ENCODE measurements at places on chromosomes 7 and 10.
A peak's percentile ranks its signal among the peaks of the same experiment; 100 is the strongest.

DNA sequence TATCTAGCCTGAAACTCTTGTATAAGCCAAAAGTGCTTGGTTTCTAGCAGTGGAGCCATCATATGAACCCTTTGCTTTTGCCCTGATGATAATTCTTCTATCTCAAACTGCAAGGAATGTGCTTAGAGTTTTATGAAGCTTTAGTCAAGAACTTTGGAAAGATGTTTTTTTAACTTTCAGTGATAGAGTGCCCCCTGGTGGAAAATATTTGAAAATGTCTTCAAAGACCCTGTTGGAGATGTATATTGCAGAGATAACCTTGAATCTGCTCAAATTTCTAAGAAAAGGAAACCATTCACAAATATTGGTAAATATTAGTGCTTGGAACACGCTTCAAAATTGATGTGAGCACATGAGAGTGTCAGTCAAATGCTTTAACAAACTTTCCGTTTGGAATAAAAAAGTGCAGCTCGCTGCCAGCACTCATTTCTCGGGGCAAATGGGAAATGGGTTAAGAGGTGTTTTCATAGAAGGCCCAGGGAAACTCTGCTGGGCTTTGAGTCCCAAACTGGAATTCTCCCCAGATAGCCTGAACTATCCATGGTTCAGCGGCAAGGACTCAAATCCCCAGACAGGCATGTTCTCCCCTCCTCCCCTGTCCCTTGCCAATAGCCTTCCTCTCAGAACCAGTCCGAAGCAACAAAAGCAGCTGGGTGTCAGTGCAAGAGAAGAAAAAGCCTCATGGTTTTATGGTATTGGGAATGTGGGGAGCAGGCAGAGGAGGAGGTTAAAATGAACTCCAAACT, 129.3 kb downstream of the MYOF start:
- DNase-seq: no peak

DNA sequence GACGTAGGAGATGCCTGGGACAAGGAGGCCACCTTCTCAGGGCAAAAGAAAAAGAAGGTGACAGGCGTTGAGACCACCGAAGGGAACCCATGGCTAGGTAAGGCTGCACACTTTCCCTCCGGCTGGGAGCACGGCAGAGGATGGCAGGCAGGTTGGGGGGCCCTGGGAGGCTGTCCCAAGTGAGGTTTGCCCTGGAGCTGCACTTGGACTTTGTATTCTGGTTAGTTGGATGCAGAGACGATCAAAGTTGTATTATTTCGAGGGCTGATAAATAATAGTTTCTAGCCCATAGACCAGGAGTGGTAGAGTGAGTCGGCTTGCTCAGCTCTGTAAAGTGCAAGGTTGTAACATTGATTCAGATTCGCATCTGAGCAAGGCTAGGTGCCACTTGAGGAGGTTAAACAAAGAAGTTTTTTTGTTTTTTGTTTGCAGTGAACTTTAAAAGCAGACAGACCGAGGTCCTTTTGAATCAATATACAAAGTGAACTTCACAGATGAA, 608 bp downstream of the ENTPD7 start:
- DNase-seq: no peak

DNA sequence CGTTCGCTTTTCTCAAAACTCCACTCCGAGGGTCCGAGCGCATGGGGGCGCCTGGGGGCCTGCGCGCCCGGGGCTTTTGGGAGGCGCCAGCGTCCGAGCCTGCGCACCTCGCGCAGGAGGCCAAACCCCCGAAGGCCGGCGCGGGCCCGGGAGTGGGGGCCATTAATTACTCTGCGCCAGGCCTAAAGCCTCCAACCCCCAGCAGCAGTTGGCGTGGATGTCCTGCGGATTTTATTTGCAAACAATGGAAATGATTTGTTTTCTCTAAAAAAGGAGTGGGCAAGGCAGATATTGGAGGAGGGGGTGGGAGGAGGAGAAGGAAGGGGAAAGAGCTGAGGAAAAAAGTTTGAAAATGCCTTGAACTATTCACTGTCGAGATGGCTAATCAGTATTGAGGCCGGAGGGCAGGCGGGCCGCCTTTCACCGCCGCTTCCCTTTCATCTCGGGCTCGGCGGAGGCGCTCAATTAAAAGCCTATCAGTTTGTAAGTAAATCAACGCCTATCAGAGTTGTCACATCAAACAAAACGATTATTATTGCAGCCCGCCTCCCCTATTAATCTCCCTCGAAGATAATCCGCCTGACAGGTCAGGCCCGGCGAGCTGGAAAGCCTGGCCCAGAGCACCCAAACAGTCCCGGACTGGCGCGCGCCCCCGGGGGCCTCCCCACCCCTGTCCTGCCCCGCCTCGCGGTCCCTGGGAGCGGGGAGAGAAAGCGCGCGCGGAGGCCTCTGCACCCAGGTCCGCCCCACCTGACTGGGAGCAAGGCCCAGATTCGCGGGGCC, 3.4 kb upstream of the ZNF503 start:
- DNase-seq: no peak

DNA sequence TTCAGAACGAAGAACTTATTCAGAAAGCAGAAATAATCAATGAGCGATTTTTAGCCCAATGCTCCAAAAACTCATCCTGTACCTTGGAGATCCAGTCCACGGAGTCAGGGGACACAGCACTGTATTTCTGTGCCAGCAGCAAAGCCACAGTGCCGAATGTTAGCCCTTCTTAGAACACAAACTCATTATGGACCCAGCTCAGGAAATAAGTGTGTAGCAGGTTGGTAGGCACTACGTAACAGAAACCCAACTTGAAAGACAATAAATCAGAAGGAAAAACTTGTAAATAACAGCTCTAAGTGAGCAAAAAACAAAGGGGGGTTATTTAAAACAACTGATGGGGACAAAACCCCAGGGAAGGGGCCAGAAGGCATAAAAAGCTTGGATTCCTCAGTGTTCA, 112.0 kb upstream of the PRSS1 start:
- DNase-seq: no peak

DNA sequence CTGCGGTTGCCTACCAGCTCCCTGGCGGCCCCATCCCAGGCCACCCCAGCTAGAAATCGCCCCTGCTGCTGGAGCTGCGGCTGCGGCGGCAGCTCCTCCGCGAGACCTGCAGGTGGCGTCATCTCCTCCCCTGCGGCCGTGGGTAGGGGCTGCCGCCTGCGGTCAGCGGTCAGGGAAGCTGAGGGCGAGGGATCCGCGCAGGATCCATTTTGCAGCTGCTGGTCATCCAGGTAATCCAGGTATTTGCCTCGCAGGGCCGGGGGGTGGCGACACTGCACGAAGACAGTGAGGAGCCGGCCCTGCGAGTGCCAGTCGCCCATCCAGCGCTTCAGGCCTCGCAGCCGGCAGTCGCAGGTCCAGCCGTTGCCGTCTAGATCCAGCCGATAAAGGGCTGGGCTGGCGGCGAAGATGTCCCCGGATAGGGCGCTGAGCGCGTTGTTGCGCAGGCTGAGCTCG, 1.5 kb downstream of the TRIL start:
- DNase-seq: peak; percentile 13

- DNase-seq: no peak
Measured at GRCh38 chr7:35727571-35727970, 32.6 kb upstream of the HERPUD2 start.

DNA sequence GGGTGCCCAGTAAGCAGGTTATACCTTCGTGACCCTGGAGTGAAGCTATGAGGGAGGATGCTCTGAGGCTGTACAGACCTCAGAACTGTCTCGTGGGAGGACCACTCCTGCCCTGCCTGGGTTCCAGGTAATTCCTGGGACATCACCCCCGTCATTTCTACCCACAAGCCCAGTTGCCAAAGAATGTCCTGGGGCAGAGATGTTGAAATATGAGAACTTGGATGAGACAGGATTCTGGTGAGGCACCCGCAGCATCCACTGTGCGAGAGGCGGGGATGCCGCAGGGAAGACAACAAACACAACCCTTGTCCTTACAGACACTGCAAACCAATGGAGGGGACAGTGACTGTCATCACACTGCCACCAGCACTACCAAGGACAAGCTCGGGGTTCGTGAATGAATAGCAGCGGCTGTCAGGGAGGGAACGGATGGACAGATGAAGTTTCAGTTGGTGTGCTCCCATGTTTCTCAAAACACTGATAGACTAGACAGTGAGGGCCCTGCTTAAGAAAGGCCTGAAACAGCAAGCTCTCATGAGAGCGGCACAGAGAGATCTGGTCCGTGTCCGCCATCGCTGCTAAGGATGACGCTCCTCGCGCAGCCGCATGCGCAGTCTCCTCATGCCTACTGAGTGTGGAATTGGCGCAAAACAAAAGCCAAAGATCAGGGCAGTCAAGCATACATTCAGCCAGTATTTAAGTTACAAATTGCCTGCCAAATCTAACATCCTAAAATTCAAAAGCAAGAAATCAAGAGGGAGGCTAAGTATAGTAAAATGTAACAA, 82.0 kb upstream of the RHEB start:
- DNase-seq: no peak

- DNase-seq: no peak
Measured at GRCh38 chr10:98309366-98310355, 41.7 kb upstream of the LOXL4 start.

DNA sequence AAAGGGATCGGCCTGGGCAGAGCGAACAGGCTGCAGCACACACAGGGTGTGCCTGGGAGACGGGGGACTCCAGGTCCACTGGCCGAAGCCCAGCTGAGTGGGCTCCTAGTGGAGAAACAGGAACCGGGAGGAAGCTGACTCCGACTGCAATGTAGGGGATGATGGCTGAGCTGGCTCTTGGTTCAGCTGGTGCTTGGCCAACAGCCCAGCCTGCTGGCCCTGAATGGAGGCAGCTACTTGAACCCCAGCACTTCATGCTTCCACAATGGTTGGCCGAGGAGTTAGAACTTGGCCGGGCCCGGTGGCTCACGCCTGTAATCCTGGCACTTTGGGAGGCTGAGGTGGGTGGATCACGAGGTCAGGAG, 27.0 kb upstream of the FRAT2 start:
- DNase-seq: no peak

GRCh38 chr7:36546331-36546730, 156.7 kb downstream of the ANLN start:
- no peak for DNase-seq

GRCh38 chr7:79217468-79217867, 236.0 kb downstream of the MAGI2 start:
- no peak for DNase-seq

DNA sequence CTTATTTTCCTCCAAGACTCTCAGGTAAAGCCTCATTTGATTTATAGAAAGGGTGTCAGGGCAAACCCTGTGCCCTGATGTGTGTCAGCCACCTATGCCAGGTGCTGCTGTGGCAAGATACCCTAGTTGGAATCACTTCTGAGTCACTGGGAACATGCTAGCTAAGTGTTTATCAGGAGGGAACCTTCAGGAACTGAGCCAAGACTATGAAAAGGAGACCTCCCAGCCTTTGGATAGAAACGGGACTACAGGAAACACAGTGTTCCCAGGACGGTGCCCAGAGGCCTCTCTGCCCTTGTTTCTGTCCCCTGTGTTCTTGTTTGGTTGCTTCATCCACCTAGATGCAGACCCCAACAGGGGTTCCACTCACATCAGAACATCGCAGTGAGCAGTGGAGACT, 28.5 kb downstream of the CNNM1 start:
- no peak for DNase-seq

- DNase-seq: no peak
Measured at GRCh38 chr7:139560678-139561077, 37.2 kb downstream of the CLEC2L start.

GRCh38 chr10:125233726-125234125, 73.4 kb upstream of the CTBP2 start:
- no peak for DNase-seq

- no peak for DNase-seq
Measured at GRCh38 chr10:112972606-112973005, 22.6 kb downstream of the TCF7L2 start.

DNA sequence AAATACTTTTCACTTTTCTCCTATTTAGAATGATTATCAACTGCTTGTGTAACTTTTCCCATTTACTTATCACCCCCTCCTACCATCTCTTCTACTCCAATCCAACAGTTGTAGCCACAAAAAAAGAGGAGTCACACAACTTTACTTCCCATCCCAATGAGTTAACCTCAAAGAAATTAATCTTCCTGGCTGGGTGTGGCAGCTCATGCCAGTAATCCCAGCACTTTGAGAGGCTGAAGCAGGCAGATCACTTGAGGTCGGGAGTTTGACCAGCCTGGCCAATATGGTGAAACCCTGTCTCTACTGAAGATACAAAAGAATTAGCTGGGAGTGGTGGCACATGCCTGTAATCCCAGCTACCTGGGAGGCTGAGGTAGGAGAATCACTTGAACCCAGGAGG, 19.9 kb downstream of the SYPL1 start:
- no peak for DNase-seq

- no peak for DNase-seq
Measured at GRCh38 chr10:42877496-42878030, 95.0 kb downstream of the BMS1 start.

DNA sequence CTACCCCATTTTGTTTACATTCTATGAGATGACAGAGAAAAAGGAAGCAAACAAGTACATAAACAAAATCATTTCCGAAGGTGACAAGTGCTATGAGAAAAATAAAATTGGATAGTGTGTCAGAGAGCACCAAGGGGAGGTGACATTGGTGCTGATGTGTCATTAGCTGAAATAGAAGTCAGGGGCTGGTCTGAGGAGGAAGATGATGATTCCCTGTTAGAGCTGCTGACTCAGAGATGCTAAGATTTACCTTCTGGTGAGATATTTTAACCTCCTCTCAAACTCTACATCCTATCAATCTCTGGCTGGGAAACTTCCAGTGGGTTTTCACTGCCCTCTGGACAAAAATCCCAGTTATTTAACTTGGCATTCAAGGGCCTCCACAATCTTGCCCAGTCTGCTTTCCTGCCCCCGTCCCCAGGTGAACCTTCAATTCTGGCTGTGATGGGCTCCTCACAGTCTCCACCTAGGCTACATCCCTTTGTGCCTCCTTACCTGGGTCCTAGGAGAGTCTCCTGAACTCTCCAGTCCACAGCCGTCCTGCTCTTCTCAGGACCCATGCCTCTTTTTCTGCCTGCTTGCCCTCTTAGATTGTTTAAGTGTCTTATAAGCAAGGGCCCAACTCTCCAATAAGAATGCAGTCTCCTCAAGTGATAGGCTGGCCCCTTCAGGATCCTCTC, 26.6 kb downstream of the DUSP5 start:
- no peak for DNase-seq

- no peak for DNase-seq
Measured at GRCh38 chr10:1369665-1370064, 313.5 kb downstream of the WDR37 start.

- no peak for DNase-seq
Measured at GRCh38 chr10:42939237-42939636, 137.6 kb upstream of the RET start.

DNA sequence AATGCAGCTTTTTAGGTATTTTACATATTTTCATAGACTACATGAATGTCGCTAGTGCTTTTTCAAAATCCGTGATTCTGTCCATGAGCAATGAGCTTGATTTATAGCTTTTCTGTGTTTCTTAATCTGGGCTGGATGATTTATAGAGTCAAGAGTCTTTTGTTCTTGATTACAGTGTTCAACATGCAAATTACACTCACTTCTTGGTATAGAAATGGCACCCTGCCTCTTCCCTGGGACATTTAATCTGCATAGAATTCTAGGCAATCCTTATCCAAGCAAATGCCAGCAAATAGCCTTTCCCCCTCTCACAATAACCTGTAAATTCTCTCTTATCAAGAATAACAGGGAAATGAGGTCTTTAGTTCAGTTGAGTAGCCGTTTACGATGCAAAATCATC, 246.2 kb upstream of the SEMA3C start:
- no peak for DNase-seq

Data from CD4-positive, alpha-beta T cell (primary cell).